ENCODE measurements at places on chromosomes 12 and 14. TPM values are rescaled to one million over a fixed set of nuclear protein-coding genes. Genes with fewer than 3 reads are reported as not detected.

The REP15 gene
- total RNA-seq, result not detected

The SRGAP1 gene
- total RNA-seq, result 0.16 TPM

The ARHGEF40 gene
- 4.4 TPM for total RNA-seq

The MANSC4 gene
- total RNA-seq, result not detected

The OR6C6 gene
- total RNA-seq, result not detected

The CCDC38 gene
- 1.2 TPM for total RNA-seq

The SLC5A8 gene
- total RNA-seq, result not detected

The TMEM117 gene
- 7.9 TPM for total RNA-seq

The TAC3 gene
- not detected for total RNA-seq

The KIF5A gene
- total RNA-seq, result 0.40 TPM

The LRTM2 gene
- total RNA-seq, result not detected

The DCN gene
- total RNA-seq, result not detected

The FANCM gene
- total RNA-seq, result 13.2 TPM

The LHX5 gene
- total RNA-seq, result not detected

The EML5 gene
- 1.3 TPM for total RNA-seq

The GALNT16 gene
- not detected for total RNA-seq

The PLA2G1B gene
- not detected for total RNA-seq

The LALBA gene
- not detected for total RNA-seq

The GNB3 gene
- total RNA-seq, result not detected

The SYT1 gene
- total RNA-seq, result not detected

The GPR84 gene
- total RNA-seq, result 4.9 TPM

The ZDHHC22 gene
- total RNA-seq, result not detected

The CDC42BPB gene
- total RNA-seq, result 2.0 TPM

The CLEC2D gene
- 140 TPM for total RNA-seq

The KRT6A gene
- not detected for total RNA-seq

The ZBTB42 gene
- 4.5 TPM for total RNA-seq

The TRHDE gene
- 0.33 TPM for total RNA-seq

The METTL17 gene
- total RNA-seq, result 79.2 TPM

The BCL11B gene
- 43.5 TPM for total RNA-seq

The C3AR1 gene
- total RNA-seq, result 9.5 TPM

The ANHX gene
- not detected for total RNA-seq

The SLC39A5 gene
- total RNA-seq, result 0.70 TPM

The GLS2 gene
- 1.6 TPM for total RNA-seq

The BDKRB1 gene
- not detected for total RNA-seq

The FOXN4 gene
- not detected for total RNA-seq

The SERPINA12 gene
- total RNA-seq, result not detected

The LMNTD1 gene
- not detected for total RNA-seq

The PSME2 gene
- 234 TPM for total RNA-seq

The POTEG gene
- not detected for total RNA-seq

The MORN3 gene
- total RNA-seq, result 4.4 TPM

The CACNA1C gene
- total RNA-seq, result 0.08 TPM

The KLRD1 gene
- 568 TPM for total RNA-seq

The RNASE7 gene
- not detected for total RNA-seq

The ALG10 gene
- total RNA-seq, result 9.8 TPM

The NKX2-1 gene
- not detected for total RNA-seq
